ENCODE measurements at places on chromosomes 16 and 17. TPM values are rescaled to one million over a fixed set of nuclear protein-coding genes. Genes with fewer than 3 reads are reported as not detected.

Gene NQO1
- 2,459 TPM for total RNA-seq

Gene CDRT15L2
- total RNA-seq = not detected

Gene KRT15
- total RNA-seq = 5.1 TPM

Gene HERPUD1
- 93.1 TPM for total RNA-seq

Gene RNF157
- total RNA-seq = 9.4 TPM

Gene SLC47A2
- 0.14 TPM for total RNA-seq

Gene NPIPB8
- not detected for total RNA-seq

Gene CRHR1
- 0.75 TPM for total RNA-seq

Gene PNMT
- not detected for total RNA-seq

Gene SDR42E2
- not detected for total RNA-seq

Gene SLFN13
- total RNA-seq = 5.2 TPM

Gene HEXD
- 9.1 TPM for total RNA-seq

Gene TMEM98
- 39.9 TPM for total RNA-seq

Gene NXN
- 26.7 TPM for total RNA-seq

Gene PPP1R27
- total RNA-seq = not detected

Gene ABHD15
- 21.2 TPM for total RNA-seq

Gene CLDN7
- 0.29 TPM for total RNA-seq

Gene ARHGDIG
- total RNA-seq = 3.2 TPM

Gene CNGB1
- 0.27 TPM for total RNA-seq

Gene IRF8
- total RNA-seq = 0.31 TPM

Gene KRTAP4-5
- not detected for total RNA-seq

Gene C16orf96
- total RNA-seq = 0.04 TPM

Gene CCT6B
- 1.3 TPM for total RNA-seq

Gene C16orf74
- 16.1 TPM for total RNA-seq

Gene GSDMA
- not detected for total RNA-seq

Gene COL1A1
- total RNA-seq = 4.5 TPM

Gene GJC1
- total RNA-seq = 35.8 TPM

Gene SGSM2
- total RNA-seq = 49.5 TPM

Gene TSC2
- total RNA-seq = 37.1 TPM

Gene FBXO39
- total RNA-seq = not detected
